ENCODE measurements at places on chromosomes 4 and X. TPM values are rescaled to one million over a fixed set of nuclear protein-coding genes. Genes with fewer than 3 reads are reported as not detected.

DNA sequence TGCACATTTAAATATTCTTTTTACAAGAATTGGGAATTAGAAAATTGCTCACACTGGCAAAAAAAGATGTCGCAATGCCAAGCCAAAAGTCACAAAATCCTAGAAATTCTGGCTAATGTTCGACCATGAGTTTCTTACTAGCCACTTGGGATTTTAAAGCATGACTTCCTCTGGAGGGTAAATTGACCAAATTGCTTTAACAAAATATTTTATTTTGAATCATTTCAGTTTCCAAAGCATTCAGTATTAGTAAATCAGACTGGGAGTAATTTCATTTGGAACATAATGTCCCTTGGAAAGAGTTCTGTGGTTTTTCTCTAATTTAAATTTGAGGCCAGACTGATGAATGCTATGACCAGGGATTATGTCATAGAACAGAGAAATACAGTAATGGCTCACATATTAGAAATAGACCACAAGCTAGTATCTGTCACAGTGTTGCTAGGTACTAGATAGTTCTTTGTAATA, 7.6 kb upstream of the CXCL5 start:
- DNase-seq, result no peak

GRCh38 chr4:137678796-137679195, 146.5 kb upstream of the PCDH18 start:
- DNase-seq, result no peak

DNA sequence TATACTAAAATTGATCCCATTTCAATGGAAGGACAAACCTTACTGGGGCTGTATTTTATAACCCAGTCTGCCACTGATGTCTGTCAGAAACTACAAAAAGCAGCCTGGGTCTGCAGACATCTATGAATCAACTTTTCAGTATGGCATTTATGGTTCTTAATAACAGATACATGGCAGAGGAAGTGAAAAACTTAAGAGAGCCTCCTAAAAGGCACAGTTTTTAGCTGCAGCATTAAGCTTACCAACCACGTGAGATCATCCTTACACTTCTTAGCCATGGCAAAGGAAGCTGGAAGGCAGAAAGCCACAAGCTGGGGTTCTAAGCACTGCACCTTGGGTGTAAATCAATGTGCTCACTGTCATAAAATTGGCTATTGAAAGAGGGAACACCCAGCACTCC, 16.6 kb upstream of the UGT2B17 start:
- DNase-seq, result no peak

TEX13C gene
- polyA plus RNA-seq, result not detected
